Osteocyte (in vitro differentiated cells): ENCODE measurements at places on chromosomes 12 and 14. TPM values are rescaled to one million over a fixed set of nuclear protein-coding genes. Genes with fewer than 3 reads are reported as not detected.

GRCh38 chr12:118065380-118065779 lies 4.4 kb upstream of the WSB2 start:
- peaks cover 28% of the 10 kb centered on the region for H3K4me1 ChIP-seq
- no peak for DNase-seq
- no peak overlapping the region for H3K27ac ChIP-seq
- no peak overlapping the region for H3K4me3 ChIP-seq

GRCh38 chr14:58488550-58488949 lies 61.0 kb downstream of the KIAA0586 start:
- peaks cover 6% of the 10 kb centered on the region for H3K36me3 ChIP-seq
- H3K27me3 ChIP-seq = no peaks in the 10 kb centered on the region
- no peak for DNase-seq
- H3K4me1 ChIP-seq = peaks cover 24% of the 10 kb centered on the region
- no peak overlapping the region for H3K4me3 ChIP-seq

DNA sequence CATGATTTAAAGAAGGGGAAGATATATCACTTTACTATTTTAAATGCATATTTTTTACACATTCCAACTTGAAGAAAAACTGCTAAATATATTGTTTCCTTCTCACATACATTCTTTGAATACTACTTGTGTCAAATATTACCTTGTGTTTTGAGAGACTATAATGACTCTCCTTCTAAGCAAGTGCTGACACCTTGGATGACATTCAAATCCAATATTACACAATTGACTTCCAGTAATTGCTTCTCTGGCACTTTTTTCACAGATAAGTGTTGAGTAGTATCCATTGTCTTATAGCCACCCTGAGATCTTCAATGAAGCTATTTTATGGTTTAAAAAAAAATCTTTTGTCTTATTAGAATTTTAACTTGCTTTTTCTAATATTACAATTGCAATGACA lies 61.2 kb upstream of the ST8SIA1 start:
- H3K4me3 ChIP-seq = no peak overlapping the region
- no peaks in the 10 kb centered on the region for H3K36me3 ChIP-seq
- no peak for DNase-seq
- H3K4me1 ChIP-seq = no peaks in the 10 kb centered on the region

GRCh38 chr12:14771651-14772137 lies 31.6 kb downstream of the WBP11 start:
- peaks cover 58% of the 10 kb centered on the region for H3K4me1 ChIP-seq
- peaks cover 8% of the 10 kb centered on the region for H3K36me3 ChIP-seq
- no peaks in the 10 kb centered on the region for H3K27me3 ChIP-seq
- DNase-seq = no peak
- H3K27ac ChIP-seq = peak overlapping the region; percentile 53

DNA sequence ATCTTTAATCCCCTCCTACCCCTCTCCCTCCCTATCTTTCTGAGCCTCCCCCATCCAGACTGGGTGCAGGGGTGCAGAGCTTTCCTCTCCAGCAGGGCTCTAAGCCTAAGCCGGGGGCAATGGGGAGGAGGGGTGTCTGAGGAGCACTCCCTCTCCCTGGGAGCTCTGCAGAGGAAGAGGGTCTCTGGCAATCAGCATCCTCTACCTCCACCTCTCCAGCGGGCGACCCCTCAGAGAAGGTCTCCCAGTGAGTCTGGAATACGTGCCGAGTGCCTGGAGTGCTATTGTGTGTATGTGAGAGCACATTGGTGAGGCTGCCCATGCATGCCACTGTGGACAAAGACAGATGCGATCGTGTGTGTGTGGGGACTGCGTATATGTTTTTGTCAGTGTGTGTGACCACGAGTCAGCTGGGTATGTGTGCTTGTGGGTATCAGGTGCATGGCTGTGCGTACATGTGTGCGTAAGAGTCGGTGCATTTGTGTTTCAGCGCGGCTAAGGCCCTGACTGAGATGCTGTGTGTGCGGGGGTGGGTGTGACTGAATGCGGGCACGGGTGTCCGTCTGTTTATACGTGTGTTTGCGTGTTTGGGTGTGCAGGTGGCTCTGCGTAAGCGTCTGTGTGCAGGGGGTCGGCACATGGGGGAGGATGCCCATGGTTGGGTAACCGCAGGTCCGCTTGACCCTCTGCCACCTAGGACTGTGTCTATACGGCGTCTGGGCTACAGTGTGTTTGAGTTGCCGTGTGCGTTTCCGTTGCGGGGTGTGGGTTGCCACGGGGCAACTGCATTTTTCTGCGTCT lies 905 bp upstream of the DLK1 start:
- H3K27ac ChIP-seq = no peak overlapping the region
- no peak for DNase-seq
- H3K36me3 ChIP-seq = no peaks in the 10 kb centered on the region
- peaks cover 76% of the 10 kb centered on the region for H3K27me3 ChIP-seq
- H3K4me1 ChIP-seq = no peaks in the 10 kb centered on the region
- H3K4me3 ChIP-seq = no peak overlapping the region

DNA sequence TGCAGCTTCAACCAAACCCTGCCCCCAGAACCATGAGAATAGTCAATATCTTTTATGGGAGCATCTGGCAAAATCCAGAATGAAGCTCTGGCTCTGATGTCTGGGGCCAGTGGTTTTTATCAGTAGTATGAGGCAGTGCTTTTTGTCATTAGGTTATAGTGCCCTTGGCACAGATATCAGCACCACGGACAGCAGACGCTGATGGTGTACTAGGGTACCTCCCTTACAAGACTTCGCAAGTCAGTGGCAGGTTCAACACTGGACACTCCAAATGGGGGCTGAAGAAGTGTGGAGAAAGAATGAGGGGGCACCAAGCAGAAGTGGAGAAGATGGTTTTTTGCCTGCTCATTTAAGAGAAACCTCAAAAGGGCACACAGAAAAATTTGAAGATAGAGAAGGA lies 68.2 kb upstream of the E2F7 start:
- peaks cover 12% of the 10 kb centered on the region for H3K27me3 ChIP-seq
- H3K27ac ChIP-seq = no peak overlapping the region
- peaks cover 4% of the 10 kb centered on the region for H3K4me1 ChIP-seq

- no peak overlapping the region for H3K4me3 ChIP-seq
- H3K4me1 ChIP-seq = peaks cover 44% of the 10 kb centered on the region
- H3K36me3 ChIP-seq = peaks cover 4% of the 10 kb centered on the region
- no peak for DNase-seq
These were observed 12.9 kb downstream of the BTBD7 start for GRCh38 chr14:93319958-93320357.

GRCh38 chr14:93976477-93977057 lies at the start of gene ASB2:
Gene ASB2, minus strand, starts transcription at chr14:93976570. Its CDS starts 12,031 bp downstream, at chr14:93964539.
- H3K27ac ChIP-seq = no peak within 1 kb of the TSS
- no peak for DNase-seq
- H3K4me3 ChIP-seq = no peak within 1 kb of the TSS
- no peaks in the 10 kb centered on the region for H3K4me1 ChIP-seq
- peaks cover 47% of the 10 kb centered on the region for H3K27me3 ChIP-seq

DNA sequence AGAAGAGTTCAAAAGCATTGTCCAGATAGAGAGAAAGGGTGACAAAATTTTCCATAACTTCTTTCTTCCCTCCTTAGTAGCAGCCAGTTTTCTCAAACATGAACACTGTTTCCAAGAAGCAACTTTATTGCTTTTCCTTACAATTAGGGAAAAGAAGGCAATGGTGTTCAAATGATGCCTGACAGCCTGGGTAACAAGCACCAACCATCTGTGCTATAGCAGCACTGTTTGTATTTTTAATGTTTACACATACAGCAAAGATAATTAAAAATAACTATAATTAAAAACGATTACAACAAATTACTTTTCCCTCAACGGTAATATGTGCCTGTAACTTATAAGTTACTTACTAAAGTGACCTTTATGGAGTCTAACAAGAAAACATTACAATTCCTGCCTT lies 450.6 kb upstream of the LMO3 start:
- H3K4me3 ChIP-seq = no peak overlapping the region
- H3K27me3 ChIP-seq = no peaks in the 10 kb centered on the region
- H3K4me1 ChIP-seq = no peaks in the 10 kb centered on the region
- no peak for DNase-seq
- no peaks in the 10 kb centered on the region for H3K36me3 ChIP-seq

GRCh38 chr12:95099270-95099790 lies 25.9 kb upstream of the NR2C1 start:
- no peaks in the 10 kb centered on the region for H3K27me3 ChIP-seq
- peaks cover 16% of the 10 kb centered on the region for H3K36me3 ChIP-seq
- H3K4me1 ChIP-seq = peaks cover 24% of the 10 kb centered on the region
- H3K27ac ChIP-seq = no peak overlapping the region

DNA sequence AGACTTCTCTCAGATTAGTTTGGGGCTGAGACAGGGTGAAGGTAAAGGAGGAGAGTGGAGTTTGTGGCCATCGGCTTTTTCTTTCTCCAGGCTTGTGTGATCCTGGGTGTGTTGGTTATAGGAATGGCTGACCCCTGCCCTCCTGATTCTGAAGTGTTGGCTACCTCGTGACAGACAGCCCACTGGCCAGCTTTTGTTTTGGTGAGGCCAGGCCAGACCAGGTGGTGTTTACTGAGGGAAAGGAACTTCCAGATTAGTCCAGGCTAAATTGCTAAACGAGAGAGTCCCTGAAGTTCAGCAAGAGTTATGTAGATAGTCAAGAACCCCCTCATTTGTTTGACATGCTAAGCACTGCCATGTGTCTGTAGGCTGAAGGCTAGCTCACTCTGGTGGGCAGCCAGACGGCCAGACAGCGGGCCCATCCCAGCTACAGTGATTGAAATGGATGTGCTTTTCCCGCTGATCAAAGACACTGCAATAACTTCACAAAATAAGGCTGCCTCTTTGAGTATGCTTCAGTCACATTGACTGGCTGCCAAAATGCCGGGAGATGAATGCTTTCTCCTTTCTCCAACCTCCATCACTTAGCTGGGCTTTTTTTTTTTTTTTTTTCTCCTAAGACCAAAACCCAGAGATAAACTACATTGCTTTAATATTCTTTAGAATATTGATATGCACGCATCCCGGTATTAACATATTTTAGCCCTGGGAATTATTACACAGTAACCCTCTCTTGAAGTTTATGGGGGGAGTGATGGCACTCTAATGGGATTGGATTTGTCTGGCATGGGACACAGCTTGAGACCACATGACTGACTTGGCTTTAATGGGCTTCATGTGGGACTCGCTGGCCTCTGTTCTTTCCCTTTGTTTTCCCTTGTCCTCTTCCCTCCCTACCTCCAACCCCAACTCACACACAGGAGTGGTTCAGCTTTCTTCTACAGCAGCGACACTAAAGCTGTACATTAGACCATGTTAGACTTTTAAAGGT lies 76.9 kb downstream of the SMOC1 start:
- H3K27me3 ChIP-seq = no peaks in the 10 kb centered on the region
- no peak overlapping the region for H3K4me3 ChIP-seq
- no peaks in the 10 kb centered on the region for H3K36me3 ChIP-seq

DNA sequence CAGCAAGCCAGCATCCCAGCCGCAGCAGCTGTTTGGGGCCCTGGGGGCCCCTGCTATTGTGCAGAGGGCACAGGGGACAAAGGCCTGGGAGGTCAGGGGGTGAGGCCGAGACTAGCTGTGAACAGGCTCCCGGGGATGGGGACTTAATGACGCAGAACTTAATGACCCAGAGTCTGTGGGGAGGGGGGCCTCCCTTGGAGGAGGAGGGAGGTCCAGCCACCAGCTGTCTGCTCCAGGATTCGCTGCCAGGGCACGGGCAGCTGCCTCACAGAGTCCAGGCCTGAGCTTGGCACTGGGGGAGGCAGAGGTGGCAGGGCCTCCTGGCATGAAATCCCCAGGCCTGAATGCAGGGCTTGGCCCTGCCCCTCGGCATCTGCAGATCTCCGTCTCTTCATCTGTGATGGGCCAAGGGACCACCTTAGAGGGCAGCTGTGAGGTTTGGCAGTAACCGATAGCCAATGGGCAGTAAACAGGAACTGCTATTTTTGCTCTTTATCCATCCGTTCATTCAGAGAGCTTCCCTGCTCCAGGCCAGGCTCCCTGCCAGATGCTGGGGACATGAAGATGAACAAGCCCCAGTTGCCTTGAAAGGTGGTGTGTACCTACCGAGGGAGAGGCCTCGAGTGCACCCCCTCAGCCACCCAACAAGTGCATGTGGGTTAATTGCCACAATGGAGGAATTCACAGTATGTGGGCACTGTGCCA lies 6.7 kb downstream of the FAM222A start:
- DNase-seq = no peak
- H3K36me3 ChIP-seq = no peaks in the 10 kb centered on the region
- H3K4me1 ChIP-seq = no peaks in the 10 kb centered on the region
- no peak overlapping the region for H3K27ac ChIP-seq
- H3K27me3 ChIP-seq = peaks cover 8% of the 10 kb centered on the region

- H3K4me1 ChIP-seq = no peaks in the 10 kb centered on the region
- DNase-seq = no peak
- H3K27me3 ChIP-seq = peaks cover 42% of the 10 kb centered on the region
- no peak overlapping the region for H3K4me3 ChIP-seq
These were observed 32.7 kb downstream of the TSPAN11 start for GRCh38 chr12:30959110-30959710.

- H3K4me3 ChIP-seq = no peak overlapping the region
- H3K36me3 ChIP-seq = no peaks in the 10 kb centered on the region
- no peak for DNase-seq
- H3K27ac ChIP-seq = no peak overlapping the region
These were observed 105.2 kb upstream of the RPH3A start for GRCh38 chr12:112686373-112686772.

DNA sequence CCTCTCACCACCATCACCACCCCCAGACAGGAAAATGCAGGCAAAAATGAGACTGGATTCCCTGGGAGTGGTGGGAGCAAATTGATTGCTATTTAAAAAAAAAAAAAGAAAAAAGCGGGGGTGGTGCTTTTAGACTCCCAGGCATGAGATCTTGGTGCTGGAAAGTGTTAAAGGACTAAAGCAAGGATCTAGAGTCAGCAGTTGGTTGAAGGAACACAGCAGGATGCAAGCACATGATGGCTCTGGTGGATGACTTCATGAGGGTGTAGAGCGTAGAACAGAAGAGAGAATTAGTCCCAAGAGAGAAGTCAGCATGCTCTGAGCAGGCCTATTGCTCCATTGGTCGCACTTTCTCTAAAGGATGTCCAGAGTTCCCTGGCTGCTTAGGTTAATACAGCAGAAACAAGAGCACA lies 183.8 kb upstream of the HMGA2 start:
- H3K4me1 ChIP-seq = peaks cover 26% of the 10 kb centered on the region
- no peaks in the 10 kb centered on the region for H3K27me3 ChIP-seq
- H3K4me3 ChIP-seq = no peak overlapping the region
- H3K36me3 ChIP-seq = no peaks in the 10 kb centered on the region

DNA sequence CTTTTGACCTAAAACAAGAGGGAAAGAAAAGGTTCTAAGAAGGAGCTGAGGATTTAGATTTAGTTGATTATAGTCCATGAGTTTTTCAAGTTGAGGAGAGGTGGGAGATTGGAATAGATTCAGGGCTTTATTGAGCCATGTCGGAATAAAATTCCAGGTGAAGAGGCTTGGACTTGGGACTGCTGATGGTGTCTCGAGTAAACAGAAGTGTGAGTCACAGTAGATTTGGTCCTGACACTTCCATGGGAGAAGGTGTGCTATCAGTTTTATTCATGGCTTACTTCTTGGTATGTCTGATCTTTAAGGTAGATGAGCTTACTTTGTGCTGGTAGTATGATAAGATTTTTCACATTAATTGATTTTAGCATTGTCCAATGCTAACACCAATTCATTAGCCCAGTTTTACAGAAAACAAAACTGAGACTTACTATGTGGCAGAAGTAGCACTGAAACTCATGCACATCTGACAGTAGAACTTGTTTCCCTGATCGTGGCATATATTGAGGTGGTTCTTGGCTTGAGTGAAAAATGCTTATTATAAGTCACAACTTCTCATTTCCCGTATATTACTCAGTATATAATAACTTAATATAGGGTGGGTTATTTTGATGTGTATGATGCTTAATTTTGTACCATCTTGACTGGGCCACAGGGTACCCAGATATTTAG lies 172.4 kb upstream of the IGF1 start:
- no peaks in the 10 kb centered on the region for H3K36me3 ChIP-seq
- DNase-seq = no peak
- peaks cover 2% of the 10 kb centered on the region for H3K27me3 ChIP-seq
- H3K4me3 ChIP-seq = no peak overlapping the region

PPFIA2 gene
- total RNA-seq = 0.65 and 0.67 TPM in 2 replicates

NOXRED1 gene
- 0.35 and 0.84 TPM in 2 replicates for total RNA-seq

IL23A gene
- not detected in 2 replicates for total RNA-seq

SYNDIG1L gene
- 0.26 TPM in 1 of 2 replicates, not detected in the other for total RNA-seq
